ENCODE measurements at places on chromosomes 6 and 20.

GRCh38 chr6:68859233-68859632 is 224.2 kb downstream of the ADGRB3 start:
- DNase-seq, result no peak

GRCh38 chr20:10741060-10741459 is 67.3 kb upstream of the JAG1 start:
- DNase-seq, result no peak

GRCh38 chr20:54368570-54368969 is 106.8 kb upstream of the DOK5 start:
- no peak for DNase-seq

DNA sequence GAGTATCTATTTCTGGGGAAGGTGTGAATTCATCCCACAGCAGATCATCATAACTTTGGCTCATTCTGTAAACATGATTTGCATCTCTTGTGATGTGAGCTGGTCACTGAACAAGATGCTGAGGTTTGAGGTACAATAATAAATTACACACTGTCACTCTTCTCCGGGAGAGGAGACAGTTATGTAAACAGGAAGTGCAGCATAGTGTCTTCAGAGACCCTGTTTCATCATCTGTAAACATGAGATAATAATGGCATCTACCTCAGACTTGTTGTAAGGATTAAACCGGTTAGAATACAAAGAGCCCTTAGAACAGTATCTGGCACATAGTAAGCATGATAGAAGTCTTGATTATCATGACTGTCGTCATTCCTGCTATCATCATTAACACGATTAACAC is 125.2 kb downstream of the TBC1D7 start:
- DNase-seq, result peak; percentile 42

DNA sequence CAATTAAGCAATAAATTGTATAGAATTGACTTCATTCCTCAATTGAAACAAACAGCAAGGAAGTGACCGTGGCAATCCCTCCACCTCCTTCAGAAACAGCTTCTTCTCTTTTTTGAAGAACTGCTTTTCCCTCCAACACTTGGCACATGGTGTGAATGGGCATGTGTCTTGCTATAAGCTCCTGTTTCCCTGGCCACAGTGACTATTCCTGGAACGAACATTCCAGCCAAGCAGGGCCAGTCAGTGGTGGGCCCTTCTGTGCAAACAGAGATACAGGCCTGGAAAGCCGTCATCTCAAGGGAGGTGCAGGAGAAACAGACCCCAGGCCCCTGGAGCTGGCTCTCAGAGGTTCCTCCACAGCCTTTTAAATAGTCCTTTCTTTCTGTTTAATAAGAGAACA is 6.9 kb downstream of the TXNDC5 start:
- no peak for DNase-seq

DNA sequence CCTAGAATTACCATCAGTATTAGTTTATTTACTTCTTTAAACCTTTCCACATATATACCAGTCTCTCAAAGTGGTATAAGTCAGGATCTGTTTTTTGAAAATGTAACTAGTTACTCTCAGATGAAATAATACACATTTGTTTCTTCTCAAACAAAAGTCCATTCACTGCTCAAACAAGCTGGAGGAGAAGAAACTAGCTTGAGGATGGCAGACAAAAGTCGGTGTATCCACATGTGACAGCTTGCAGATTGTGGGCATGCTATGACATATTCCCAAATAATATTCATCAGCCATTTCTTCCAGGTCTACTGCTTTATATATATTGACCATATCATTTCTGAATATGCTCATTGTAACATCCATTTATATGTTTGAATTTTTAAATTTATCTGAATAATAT is 197.4 kb upstream of the KCNQ5 start:
- no peak for DNase-seq

DNA sequence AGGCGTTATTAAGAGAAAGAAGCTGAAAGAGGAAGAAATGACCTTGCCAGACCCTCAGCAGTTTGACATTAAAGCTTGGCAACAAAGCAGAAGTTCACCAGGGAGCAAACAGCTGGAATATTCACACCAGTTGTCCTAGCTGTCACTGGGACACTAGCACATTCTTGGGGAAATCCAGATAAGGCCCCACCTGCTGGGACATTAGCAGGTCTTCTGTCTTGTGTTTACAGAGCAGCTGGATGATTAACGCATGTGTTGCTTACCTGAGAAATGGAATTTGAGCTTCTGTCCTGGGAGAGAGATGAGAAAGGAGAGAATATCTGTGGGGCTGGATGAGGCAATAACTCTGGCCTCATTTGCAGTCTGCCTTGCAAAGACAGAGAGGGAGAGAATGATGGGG is 137.6 kb upstream of the RIN2 start:
- DNase-seq, result no peak

- DNase-seq, result no peak
Observed at GRCh38 chr20:54221353-54221752, 13.5 kb downstream of the PFDN4 start.

DNA sequence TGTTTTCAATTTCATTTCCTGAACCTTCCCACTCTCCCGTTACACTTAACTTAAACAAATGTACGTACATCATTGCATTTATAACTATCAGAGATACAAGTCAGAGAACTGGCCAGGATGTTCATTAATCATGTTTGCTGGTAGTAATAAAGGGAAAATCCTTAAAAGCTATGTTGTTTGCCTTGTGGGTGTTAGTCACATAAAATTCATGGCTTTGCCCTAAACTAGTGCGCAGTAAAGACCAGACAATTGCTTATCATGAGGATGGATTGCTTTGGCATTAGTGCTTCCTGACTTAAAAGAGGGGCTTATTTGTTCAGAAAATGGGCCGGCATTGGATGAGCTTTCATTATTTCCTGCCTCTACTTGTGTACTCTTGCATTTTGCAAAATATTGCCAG is 1037.3 kb upstream of the FLRT3 start:
- DNase-seq, result no peak

GRCh38 chr6:140160909-140161308 is 786.5 kb upstream of the CITED2 start:
- DNase-seq, result no peak

GRCh38 chr6:37051138-37052026 is 45.9 kb downstream of the FGD2 start:
- DNase-seq, result peak; percentile 59

DNA sequence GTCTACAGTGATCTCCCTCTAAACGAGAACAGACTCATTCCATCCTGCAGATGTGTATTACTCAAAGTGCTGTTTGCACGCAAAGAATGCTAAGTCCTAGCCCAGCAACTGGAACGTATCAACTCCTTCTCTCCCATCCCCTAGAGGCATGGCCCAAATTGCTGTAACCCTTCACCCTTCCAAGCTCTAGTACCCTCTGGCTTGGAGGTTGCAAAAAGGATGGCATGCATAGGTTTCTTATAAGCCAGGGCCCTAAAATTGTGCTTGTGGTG is 71.5 kb upstream of the TGM3 start:
- no peak for DNase-seq

DNA sequence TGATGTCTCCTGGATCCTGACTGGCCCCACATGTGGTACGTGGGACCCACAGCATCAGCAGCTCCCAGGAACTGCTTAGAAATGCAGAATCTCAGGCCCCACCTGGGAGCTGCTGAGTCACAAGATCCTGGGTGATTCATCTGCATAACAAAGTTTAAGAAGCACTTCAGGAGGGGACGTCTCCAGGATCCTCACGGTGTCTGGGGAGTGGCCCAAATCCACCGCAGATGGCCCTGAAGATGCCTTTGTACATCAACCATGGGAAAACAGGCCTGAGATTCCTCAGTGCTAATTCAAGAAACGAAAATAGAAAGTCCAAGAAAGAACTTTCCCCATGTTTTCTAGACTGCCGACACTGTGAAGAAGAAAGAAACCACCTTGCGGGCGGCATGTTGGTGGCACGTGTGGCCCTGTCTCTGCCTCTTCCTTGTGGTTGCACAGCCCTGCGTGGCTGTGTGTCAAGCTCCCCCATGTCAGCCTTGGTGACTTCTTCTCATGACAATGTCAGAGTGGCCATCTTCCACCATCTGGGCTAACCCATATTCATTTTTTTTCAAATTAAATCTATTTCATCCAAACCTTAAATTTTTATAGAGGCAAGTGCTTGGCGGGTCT is 26.1 kb downstream of the RRBP1 start:
- no peak for DNase-seq

- no peak for DNase-seq
Observed at GRCh38 chr6:111623046-111623718, 17.5 kb upstream of the TRAF3IP2 start.

- no peak for DNase-seq
Observed at GRCh38 chr6:155077784-155078183, 82.7 kb downstream of the TIAM2 start.

GRCh38 chr6:128246472-128247260 is 273.7 kb downstream of the PTPRK start:
- DNase-seq, result no peak

DNA sequence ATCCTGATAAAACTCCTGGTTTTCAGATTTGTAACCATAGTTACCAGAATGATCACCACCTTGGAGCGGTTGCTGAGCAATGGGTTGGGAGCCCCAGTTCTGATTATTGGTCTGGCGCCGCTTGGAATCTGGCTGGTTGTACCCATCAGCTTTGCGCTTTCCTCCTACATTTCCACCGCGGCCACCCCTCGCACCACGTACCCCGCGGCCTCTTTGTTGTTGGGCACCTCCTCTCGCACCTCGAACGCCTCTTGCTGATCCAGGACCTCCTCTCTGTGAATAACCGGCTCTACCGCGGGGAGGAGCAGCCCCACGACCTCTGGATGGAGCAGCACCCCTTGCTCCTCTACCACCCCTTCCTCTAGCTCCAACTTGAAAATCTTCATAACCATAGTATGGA is 21.1 kb upstream of the SNX14 start:
- DNase-seq, result no peak

DNA sequence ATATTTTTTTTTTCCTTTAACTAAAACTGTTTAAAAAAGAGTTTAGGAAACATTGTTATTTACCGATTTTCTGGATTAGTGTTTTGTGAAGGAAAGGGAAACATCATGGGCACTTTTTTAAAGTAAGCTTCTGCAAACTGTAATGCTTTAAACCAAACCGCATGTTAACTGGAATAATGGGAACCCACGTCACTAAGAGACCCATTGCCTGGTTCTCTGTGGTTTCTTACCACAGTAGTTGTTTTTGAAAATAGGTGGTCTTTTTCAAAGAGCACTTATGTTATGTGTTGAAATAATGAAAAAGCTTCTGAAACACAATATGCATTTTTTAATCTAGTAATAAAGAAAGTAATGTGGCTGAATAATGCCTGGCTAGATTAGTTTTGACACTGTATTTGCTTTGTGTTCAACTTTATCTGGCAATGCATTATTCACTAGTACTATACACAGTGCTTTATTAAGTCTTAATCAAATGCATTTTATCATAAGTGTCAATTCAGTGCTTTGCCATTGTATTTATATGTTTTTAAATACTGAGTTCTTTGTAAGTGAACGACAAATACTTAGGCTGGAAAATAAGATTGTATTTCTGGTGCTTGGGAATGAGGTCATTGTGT is 754.1 kb upstream of the FLRT3 start:
- DNase-seq, result no peak

DNA sequence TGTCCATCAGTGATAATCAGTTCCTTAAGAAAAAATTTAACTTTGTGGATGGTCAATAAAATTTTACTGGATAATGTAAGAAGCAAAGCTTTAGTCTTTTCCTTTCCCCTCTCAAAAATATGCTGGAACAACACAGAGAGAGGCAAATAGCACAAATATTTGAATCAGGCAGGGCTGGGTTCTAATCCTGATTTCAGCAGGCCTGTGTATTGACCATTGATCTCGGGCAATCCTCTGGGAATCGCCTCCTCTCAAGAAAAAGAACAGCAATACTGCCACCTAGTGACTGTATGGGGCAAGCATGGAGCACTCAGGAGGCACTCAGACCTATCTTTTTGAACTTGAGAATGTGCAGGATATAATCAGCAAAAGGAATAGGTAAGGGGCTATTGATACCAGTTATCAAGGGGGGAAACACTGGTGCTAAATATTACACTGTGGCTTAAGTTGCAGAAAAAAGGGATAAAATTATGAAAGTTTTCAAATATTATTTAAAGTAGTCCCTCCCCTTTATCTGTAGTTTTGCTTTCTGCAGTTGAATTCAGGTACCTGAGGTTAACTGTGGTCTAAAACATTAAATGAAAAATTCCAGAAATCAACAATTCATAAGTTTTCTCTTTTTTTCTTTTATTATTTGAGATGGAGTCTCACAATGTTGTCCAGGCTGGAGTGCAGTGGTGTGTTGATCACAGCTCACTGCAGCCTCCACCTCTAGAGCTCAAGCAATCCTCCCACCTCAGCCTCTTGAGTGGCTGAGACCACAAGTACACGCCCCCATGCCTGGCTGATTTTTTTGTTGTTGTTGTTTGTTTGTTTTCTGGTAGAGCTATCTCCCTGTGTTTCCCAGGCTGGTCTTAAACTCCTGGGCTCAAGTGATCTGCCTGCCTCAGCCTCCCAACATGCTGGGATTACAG is 91.8 kb upstream of the NHSL1 start:
- DNase-seq, result peak; percentile 69

DNA sequence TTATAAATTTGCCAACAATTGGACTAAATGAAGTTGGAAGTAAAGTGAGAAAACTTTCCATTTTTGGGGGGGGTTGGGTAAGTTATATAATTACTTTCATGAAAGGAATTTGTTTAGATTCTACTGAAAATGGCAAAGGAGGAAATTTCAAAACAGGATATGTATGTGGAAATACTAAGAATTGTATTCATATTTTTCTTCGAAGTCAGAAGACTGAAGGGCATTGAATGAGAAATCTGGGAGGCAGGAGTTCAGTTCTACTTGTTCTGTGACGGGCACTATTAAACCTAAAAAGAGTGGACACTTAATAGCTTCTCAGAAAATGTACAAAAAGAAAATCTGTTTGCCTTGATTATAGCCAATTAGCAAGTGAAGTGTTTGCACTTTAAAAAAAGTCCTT is 114.7 kb downstream of the PRIM2 start:
- DNase-seq, result no peak

DNA sequence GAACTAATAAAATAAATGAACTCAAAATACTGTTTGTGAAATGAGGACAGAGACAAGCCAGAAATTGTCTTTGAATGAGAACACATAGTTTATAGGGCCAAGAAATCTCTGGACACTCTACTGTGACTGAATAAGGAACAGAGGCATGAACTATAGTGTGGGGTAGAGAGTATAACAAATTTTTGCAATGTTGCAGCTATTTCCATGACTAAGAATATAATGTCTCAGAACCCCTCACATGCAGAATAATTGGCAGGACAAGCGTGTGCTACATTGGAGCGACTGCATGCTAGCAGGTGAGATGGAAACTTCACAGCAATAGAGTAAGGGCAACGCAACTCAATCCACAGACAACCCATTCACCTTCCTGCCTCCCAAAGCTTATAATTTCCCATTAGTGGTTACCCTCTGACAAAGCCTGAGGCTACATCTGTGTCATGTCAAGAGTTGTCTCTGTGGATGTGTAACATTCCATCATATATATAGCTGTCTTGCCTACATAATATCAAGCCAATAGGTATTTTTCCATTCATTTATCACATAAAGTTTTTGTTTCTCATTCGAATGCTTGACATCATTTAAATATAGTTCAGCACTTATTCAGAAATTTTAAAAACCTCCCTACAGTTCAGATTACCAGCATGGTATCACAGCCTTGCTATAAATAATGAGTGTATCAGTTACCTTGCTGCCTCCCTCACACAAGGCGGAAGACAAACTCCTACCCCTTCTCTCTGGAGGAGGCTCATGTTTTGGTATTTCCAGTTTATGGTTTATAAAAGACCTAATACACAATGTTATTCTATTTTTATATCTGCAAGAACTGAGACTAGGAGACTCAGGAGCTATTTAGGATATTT is 47.9 kb upstream of the ECHDC1 start:
- DNase-seq, result no peak

- no peak for DNase-seq
Observed at GRCh38 chr6:63785006-63785405, 149.4 kb downstream of the PHF3 start.

Measured in SW480 (cell line).